ENCODE measurements at places on chromosomes 2 and 18.

GRCh38 chr2:15521641-15522181 is 39.4 kb downstream of the NBAS start:
- no peaks in the 10 kb centered on the region for H3K4me1 ChIP-seq
- no peak for DNase-seq
- no peak overlapping the region for H3K4me3 ChIP-seq
- no peak overlapping the region for H3K27ac ChIP-seq
- peaks cover 32% of the 10 kb centered on the region for H3K36me3 ChIP-seq
- H3K27me3 ChIP-seq, result no peaks in the 10 kb centered on the region

- H3K27me3 ChIP-seq, result no peaks in the 10 kb centered on the region
- H3K4me3 ChIP-seq, result no peak overlapping the region
- no peak overlapping the region for H3K27ac ChIP-seq
- no peak for DNase-seq
- peaks cover 13% of the 10 kb centered on the region for H3K4me1 ChIP-seq
- peaks cover 13% of the 10 kb centered on the region for H3K36me3 ChIP-seq
Observed at GRCh38 chr2:171309455-171310286, 124.1 kb downstream of the METTL8 start.

DNA sequence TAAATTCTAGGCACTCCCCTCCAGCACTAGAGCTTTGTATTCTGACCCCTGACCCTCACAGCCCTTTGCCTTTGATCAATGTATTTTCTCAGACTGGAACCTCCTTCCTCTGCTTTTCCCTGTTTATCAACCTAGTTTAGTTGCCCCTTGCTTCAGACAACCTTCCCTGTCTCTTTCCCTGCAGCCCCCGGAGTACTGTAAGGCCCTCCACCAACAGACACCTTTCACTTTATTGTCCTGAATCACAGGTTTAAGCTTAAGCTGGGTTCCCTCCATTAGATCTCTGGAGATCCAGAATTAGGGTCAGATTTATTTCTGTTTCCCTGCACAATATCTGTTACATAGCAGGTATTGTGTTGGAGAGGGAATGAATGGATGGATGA is 140.2 kb downstream of the DDX1 start:
- H3K36me3 ChIP-seq, result no peaks in the 10 kb centered on the region
- H3K27ac ChIP-seq, result peak overlapping the region; percentile 2
- H3K4me1 ChIP-seq, result peaks cover 14% of the 10 kb centered on the region
- no peak for DNase-seq
- H3K4me3 ChIP-seq, result peak overlapping the region; percentile 8
- H3K27me3 ChIP-seq, result peaks cover 11% of the 10 kb centered on the region

DNA sequence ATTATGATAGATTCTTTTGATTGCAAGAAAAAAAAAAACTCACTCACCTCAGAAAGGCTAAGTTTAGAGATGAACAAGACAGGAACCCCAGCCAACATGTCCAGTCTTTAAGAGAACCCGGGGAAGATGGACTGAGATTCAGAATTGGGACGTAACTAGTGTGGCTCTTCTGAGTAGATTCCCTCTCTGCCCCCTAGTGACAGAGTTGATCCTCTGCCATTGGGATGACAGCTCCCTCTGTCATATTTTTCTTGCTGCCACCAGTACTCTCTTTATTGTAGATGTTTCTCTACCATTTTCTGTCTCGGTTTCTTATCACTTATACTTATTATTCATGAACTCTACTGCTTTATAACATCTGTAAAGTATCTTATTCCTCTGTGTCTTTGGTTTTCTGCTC is 77.7 kb downstream of the GULP1 start:
- H3K27ac ChIP-seq, result no peak overlapping the region
- no peaks in the 10 kb centered on the region for H3K36me3 ChIP-seq
- H3K27me3 ChIP-seq, result no peaks in the 10 kb centered on the region

GRCh38 chr2:186780701-186781316 is 68.2 kb downstream of the ZSWIM2 start:
- no peak overlapping the region for H3K4me3 ChIP-seq
- no peak overlapping the region for H3K27ac ChIP-seq
- no peaks in the 10 kb centered on the region for H3K36me3 ChIP-seq
- DNase-seq, result no peak
- peaks cover 2% of the 10 kb centered on the region for H3K27me3 ChIP-seq

- DNase-seq, result no peak
- H3K4me3 ChIP-seq, result no peak overlapping the region
- H3K4me1 ChIP-seq, result no peaks in the 10 kb centered on the region
- peaks cover 25% of the 10 kb centered on the region for H3K36me3 ChIP-seq
- H3K27me3 ChIP-seq, result no peaks in the 10 kb centered on the region
Observed at GRCh38 chr2:63343397-63344109, 244.7 kb downstream of the WDPCP start.

GRCh38 chr2:71620116-71620515 is 166.8 kb downstream of the DYSF start:
- H3K36me3 ChIP-seq, result no peaks in the 10 kb centered on the region
- peaks cover 2% of the 10 kb centered on the region for H3K27me3 ChIP-seq
- no peak overlapping the region for H3K27ac ChIP-seq
- no peak for DNase-seq

- peaks cover 3% of the 10 kb centered on the region for H3K27me3 ChIP-seq
- peaks cover 3% of the 10 kb centered on the region for H3K4me1 ChIP-seq
- no peak overlapping the region for H3K27ac ChIP-seq
- no peak for DNase-seq
- H3K4me3 ChIP-seq, result no peak overlapping the region
Observed at GRCh38 chr2:47388888-47389287, 14.1 kb upstream of the MSH2 start.

DNA sequence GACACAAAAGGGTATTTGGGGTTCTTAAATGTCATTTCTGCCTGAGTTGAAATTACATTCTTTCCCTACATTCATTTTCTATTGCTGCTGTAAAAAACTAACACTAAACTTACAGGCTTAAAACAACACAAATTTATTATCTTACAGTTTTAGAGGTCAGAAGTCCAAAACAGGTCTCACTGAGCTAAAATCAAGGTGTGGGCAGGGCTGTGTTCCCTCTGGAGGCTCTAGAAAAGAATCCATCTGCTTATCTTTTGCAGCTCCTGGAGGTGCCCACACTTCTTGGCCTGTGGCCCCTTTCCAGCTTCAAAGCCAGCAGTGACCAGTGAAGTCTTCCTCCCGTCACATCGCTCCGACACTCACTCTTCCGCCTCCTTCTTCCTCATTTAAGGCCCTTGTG is 23.2 kb upstream of the SLC1A4 start:
- H3K27me3 ChIP-seq, result no peaks in the 10 kb centered on the region
- no peak overlapping the region for H3K27ac ChIP-seq
- H3K4me3 ChIP-seq, result no peak overlapping the region
- no peaks in the 10 kb centered on the region for H3K4me1 ChIP-seq
- peaks cover 3% of the 10 kb centered on the region for H3K36me3 ChIP-seq

DNA sequence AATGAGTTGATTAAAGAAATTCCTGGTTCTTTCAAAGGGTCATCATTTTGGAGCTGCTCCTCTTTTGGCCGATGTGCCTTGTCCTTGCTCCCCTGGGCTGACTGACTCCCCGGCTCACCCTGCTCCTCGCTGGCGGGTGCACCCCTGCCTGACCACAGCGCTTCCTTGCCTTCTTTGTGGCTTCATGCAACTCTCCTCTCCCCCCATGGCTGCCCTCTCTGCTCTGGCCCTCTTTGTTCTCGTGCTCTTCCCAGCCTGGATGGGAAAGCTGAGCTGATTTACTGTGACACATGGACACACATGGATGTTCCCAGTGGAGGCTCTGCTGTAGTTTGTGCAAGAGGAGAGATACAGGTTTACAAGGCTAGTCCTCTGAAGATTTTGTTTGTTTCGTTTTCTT is 234.6 kb downstream of the HAUS1 start:
- H3K4me1 ChIP-seq, result peaks cover 20% of the 10 kb centered on the region
- DNase-seq, result no peak
- H3K27me3 ChIP-seq, result peaks cover 20% of the 10 kb centered on the region
- H3K27ac ChIP-seq, result no peak overlapping the region

DNA sequence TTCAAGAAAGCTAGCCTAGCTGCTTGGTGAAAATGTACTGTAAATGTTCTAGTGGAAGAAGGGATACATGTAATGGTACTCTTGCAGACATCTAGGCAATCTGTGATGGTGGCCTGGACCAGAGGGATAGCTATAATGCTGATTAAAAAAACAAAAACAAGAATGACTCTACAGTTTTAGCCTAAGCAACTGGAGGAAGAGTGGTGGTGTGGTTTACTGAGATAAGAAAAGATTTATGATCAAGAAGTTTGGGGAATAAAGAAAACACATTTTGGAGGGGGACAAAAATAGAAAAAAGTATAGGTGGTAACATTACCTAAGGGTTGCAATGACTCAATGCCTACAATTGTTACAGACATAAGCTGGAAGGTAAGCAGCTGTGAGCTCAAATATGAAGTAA is 1080.7 kb upstream of the CELF4 start:
- no peaks in the 10 kb centered on the region for H3K36me3 ChIP-seq
- H3K27ac ChIP-seq, result no peak overlapping the region
- no peaks in the 10 kb centered on the region for H3K4me1 ChIP-seq
- DNase-seq, result no peak

DNA sequence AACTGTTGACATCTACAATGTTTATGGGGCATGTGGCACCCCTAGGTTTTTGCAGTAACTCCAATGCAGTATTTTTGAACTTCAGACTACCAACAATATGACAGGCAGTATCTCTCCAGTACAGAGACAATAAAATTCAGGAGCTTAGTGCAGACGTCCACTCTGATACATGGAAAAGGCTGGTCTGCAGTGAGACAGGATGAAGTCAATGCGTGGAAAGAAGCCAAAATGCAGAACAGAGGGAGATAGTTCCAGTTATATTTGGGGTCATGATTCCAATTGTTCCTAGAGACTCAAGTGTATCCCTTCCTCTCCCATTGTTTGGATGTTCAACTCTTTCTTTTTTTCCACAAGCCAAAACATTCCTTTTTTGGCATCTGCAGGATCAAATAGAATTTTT is 18.7 kb upstream of the SMAD2 start:
- H3K27me3 ChIP-seq, result peaks cover 9% of the 10 kb centered on the region
- no peak overlapping the region for H3K4me3 ChIP-seq
- no peak overlapping the region for H3K27ac ChIP-seq
- H3K36me3 ChIP-seq, result peaks cover 3% of the 10 kb centered on the region
- peaks cover 16% of the 10 kb centered on the region for H3K4me1 ChIP-seq
- no peak for DNase-seq

GRCh38 chr18:59308248-59308937 is 10.1 kb downstream of the CPLX4 start:
- no peak overlapping the region for H3K27ac ChIP-seq
- H3K4me1 ChIP-seq, result no peaks in the 10 kb centered on the region
- peaks cover 15% of the 10 kb centered on the region for H3K27me3 ChIP-seq
- peak overlapping the region; percentile 61 for H3K4me3 ChIP-seq
- peak; percentile 75 for DNase-seq

GRCh38 chr2:233845301-233846060 is 8.9 kb downstream of the HJURP start:
- no peak overlapping the region for H3K27ac ChIP-seq
- no peaks in the 10 kb centered on the region for H3K27me3 ChIP-seq
- H3K4me1 ChIP-seq, result no peaks in the 10 kb centered on the region
- DNase-seq, result no peak

- peaks cover 17% of the 10 kb centered on the region for H3K27me3 ChIP-seq
- no peak overlapping the region for H3K27ac ChIP-seq
- H3K4me1 ChIP-seq, result peaks cover 28% of the 10 kb centered on the region
- peaks cover 8% of the 10 kb centered on the region for H3K36me3 ChIP-seq
- DNase-seq, result no peak
Observed at GRCh38 chr2:20594957-20595356, 55.9 kb downstream of the HS1BP3 start.

DNA sequence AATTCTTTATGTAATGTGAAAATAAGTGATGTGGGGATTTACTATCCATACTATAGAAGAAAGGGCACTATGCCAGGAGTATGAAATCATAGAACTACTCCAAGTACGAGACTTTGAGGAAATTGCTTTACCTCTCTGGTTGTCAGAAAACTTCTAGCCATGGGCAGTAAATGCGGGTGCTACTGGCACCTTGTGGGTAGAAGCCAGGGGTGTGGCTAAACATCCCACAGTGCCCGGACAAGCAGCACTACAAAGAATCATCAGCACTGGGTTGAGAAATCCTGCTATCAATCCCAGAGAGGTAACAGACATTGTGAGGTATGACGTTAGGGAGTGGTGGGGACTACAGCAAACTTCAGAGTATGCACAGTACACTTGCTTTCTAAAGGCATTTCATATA is 453.5 kb upstream of the TNP1 start:
- H3K4me3 ChIP-seq, result no peak overlapping the region
- peaks cover 19% of the 10 kb centered on the region for H3K4me1 ChIP-seq
- H3K36me3 ChIP-seq, result peaks cover 14% of the 10 kb centered on the region
- H3K27ac ChIP-seq, result no peak overlapping the region
- peaks cover 37% of the 10 kb centered on the region for H3K27me3 ChIP-seq

GRCh38 chr2:140639628-140640027 is 1491.2 kb downstream of the LRP1B start:
- no peaks in the 10 kb centered on the region for H3K36me3 ChIP-seq
- no peak for DNase-seq
- no peaks in the 10 kb centered on the region for H3K4me1 ChIP-seq
- H3K4me3 ChIP-seq, result no peak overlapping the region
- no peaks in the 10 kb centered on the region for H3K27me3 ChIP-seq

DNA sequence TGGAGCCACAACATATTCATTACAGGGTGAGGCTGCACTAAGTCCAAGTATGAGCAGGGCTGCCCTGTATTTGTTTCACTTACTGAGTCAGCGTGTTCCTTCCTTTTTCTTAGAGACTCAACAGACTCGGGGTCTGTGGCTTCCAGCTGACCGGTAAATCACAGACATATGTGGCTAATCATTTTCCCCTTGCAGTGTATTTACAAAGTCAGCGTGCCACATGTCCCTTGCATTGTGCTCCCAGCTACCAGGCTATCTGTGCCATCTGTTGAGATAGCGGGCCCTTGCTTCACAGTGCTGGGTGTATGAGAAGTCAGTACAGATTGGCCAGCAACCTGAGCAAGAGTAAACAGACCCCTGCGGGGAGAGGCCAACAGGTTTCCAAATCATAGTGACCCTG is 254.3 kb downstream of the LRRTM1 start:
- no peaks in the 10 kb centered on the region for H3K4me1 ChIP-seq
- DNase-seq, result no peak
- no peak overlapping the region for H3K4me3 ChIP-seq
- H3K27me3 ChIP-seq, result no peaks in the 10 kb centered on the region

- H3K4me1 ChIP-seq, result no peaks in the 10 kb centered on the region
- no peak overlapping the region for H3K27ac ChIP-seq
- peaks cover 3% of the 10 kb centered on the region for H3K27me3 ChIP-seq
- no peak overlapping the region for H3K4me3 ChIP-seq
- DNase-seq, result no peak
- H3K36me3 ChIP-seq, result no peaks in the 10 kb centered on the region
Observed at GRCh38 chr2:59389240-59389639, 1148.1 kb upstream of the FANCL start.

DNA sequence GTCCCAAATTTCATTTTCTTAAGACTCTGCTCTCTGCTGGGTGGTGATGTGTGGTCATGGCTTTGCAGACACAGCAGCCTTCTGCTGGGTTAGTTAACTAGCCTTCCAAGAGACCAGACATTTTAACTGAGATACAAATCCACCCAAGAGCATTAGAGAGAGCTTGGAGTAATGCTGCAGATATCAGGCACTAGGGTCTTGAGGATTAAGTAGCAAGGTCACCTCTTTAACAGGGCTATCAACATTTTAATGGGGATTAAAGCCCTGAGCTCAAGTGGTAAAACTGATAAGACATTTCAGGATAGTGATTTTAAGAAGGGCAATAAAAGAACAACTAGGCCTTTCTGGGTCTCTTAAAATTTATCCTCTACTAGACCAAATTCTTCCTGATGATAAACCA is 461.2 kb downstream of the MEIS1 start:
- no peak overlapping the region for H3K4me3 ChIP-seq
- H3K27me3 ChIP-seq, result no peaks in the 10 kb centered on the region
- no peaks in the 10 kb centered on the region for H3K36me3 ChIP-seq
- no peak overlapping the region for H3K27ac ChIP-seq
